ENCODE measurements at places on chromosomes 6 and 20.

DNA sequence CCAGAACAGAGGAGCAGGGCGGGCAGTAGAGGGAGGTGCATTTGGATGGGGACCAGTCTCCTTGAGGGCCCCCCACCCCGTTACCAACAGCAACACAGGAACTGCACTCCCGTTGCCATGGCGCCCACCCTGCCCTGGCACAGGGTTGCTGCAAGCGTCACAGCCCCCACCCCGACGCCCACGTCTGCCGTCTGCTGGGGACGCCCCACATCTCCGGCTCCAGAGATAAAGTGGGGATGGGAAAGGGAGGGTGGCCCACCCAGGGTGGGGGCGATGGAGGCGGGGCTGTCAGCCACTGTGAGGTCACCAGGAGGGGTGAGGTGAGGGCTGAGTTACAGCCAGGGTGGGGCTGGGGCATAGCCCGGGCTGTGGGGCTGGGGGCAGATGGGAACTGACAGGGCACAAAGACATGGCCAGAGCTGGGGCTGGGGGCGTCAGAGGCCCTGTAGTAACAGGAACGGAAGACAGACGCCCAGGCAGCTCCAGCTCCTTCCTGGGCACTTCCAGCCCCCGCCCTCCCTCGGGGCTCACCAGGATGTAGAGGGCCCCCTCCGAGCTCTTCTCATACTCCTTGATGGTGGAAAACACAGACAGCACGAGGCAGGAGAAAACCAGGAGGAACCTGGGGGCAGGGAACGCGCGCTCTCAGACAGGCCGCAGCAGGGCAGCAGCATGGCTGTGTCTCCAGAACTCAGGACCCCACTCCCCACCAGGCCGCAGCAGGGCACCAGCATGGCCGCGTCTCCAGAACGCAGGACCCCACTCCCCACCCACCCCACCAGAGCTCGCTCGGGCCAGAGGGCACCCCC lies 26.0 kb downstream of the KCNQ2 start:
- no peak for DNase-seq
- no peak overlapping the region for H3K4me3 ChIP-seq
- H3K36me3 ChIP-seq = no peaks in the 10 kb centered on the region
- no peak overlapping the region for H3K27ac ChIP-seq
- H3K27me3 ChIP-seq = peaks cover 2% of the 10 kb centered on the region

GRCh38 chr6:167998215-167998614 lies 744 bp downstream of the KIF25 start:
- DNase-seq = no peak
- peaks cover 4% of the 10 kb centered on the region for H3K4me1 ChIP-seq
- no peak overlapping the region for H3K27ac ChIP-seq
- H3K27me3 ChIP-seq = peaks cover 12% of the 10 kb centered on the region

GRCh38 chr6:111536910-111537527 lies 54.0 kb upstream of the REV3L start:
- H3K27me3 ChIP-seq = no peaks in the 10 kb centered on the region
- peaks cover 3% of the 10 kb centered on the region for H3K4me1 ChIP-seq
- H3K36me3 ChIP-seq = no peaks in the 10 kb centered on the region
- H3K27ac ChIP-seq = no peak overlapping the region
- DNase-seq = no peak
- no peak overlapping the region for H3K4me3 ChIP-seq

DNA sequence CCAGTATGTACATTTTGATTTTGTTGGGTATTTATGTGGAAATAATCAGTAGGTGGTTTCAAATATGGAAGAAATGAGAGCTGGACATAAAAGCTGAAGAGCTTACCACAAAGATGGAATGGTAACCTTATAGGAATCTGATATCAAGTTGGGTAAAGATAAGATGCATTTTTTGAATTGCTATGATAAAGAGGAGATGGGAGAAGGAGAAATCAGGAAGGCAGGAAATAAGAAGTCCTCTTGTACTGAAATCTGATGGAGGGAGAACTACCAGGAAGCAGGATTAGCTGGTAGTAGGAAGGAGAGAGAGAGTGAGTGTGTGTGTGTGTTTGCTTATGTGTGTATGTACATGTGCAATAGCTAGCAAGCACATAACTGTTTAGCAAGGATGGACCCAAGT lies 468.4 kb downstream of the PHF3 start:
- H3K27me3 ChIP-seq = no peaks in the 10 kb centered on the region
- no peaks in the 10 kb centered on the region for H3K4me1 ChIP-seq
- H3K36me3 ChIP-seq = no peaks in the 10 kb centered on the region
- no peak for DNase-seq
- no peak overlapping the region for H3K4me3 ChIP-seq
- no peak overlapping the region for H3K27ac ChIP-seq

DNA sequence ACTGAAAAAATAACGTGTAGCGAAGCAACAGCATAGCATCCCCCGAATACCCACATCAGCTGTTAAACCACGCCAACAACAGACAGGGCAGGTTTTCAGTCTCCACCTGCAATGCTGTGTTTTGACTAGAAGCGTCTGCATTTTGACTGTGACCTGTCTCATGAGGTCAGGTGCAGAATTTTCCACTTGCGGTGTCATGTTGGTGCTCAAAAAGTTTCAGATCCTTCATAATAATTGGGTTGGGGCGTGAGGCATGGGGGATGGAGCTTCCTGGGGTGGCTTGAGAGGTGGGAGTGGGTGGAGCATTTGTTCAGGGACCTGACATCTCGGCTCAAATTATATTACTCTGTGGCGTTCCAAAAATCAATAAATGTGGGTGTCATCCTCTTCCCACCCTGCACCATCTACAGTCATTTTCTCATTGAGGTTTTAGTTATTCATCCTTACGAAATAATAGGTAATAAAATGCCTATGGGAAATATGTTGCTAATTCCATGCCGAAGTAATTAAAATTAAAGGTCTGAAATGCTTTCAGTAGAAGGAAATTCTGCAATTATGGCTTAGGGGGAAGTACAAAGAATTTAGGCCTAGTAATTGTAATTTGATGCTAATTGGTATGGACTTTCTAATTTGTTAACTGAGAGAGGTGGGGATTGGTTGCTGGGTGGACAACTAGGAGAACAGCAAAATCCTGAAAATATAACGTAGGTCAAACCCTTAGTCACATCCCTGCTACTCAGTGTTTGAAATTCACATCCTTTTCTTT lies 81.0 kb downstream of the TIAM2 start:
- no peak overlapping the region for H3K27ac ChIP-seq
- DNase-seq = no peak
- no peaks in the 10 kb centered on the region for H3K36me3 ChIP-seq
- no peaks in the 10 kb centered on the region for H3K27me3 ChIP-seq
- no peak overlapping the region for H3K4me3 ChIP-seq
- H3K4me1 ChIP-seq = peaks cover 13% of the 10 kb centered on the region

- H3K4me3 ChIP-seq = no peak overlapping the region
- H3K27me3 ChIP-seq = no peaks in the 10 kb centered on the region
- H3K36me3 ChIP-seq = no peaks in the 10 kb centered on the region
- peaks cover 10% of the 10 kb centered on the region for H3K4me1 ChIP-seq
These were observed 90.5 kb downstream of the SAMD3 start for GRCh38 chr6:130132286-130132701.

DNA sequence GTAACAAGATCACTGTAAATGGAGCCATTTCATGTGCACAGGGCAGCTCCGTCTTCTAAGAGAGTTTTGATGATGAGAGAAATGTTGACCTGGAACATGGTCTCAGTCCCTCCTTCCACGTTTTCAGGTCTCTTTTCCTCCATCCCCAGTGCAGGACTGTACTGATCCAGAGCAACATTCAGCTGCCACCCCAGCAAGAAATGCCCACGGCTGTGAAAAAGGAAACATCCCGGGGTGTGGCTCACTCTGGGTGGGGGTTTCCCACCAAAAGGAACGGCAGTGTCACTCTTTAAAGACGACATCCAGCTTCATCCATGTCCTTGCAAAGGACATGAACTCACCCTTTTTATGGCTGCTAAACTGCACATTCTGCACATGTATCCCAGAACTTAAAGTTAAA lies 92.6 kb downstream of the ERMARD start:
- no peaks in the 10 kb centered on the region for H3K27me3 ChIP-seq
- no peaks in the 10 kb centered on the region for H3K36me3 ChIP-seq
- no peaks in the 10 kb centered on the region for H3K4me1 ChIP-seq
- H3K4me3 ChIP-seq = no peak overlapping the region

- no peak overlapping the region for H3K4me3 ChIP-seq
- no peak overlapping the region for H3K27ac ChIP-seq
- DNase-seq = no peak
- H3K4me1 ChIP-seq = no peaks in the 10 kb centered on the region
These were observed 27.0 kb downstream of the CLIC5 start for GRCh38 chr6:45988635-45989034.

DNA sequence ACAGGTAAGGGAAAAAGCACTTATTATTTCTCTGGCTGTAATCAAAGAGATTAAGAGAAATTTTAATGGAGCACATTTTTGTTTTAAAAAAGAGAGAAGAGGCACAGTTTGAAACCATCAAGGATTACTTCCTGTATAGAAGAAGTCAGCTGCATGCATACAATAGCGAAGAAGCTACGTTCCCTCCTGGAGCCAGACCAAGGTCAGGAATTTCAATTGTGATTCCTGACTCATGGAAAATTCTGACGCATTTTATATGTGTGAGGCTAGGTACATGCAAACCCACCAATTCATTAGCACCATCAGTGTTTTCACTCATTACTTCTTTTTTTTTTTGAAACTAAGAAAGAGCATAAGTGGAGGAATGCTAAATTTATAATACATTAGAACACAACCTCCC lies 232.7 kb upstream of the SGK1 start:
- peak; percentile 91 for DNase-seq
- H3K27me3 ChIP-seq = no peaks in the 10 kb centered on the region
- H3K36me3 ChIP-seq = no peaks in the 10 kb centered on the region
- H3K27ac ChIP-seq = peak overlapping the region; percentile 83

All from astrocyte (in vitro differentiated cells and primary cell).